Activated T-cell treated with anti-CD3 and anti-CD28 coated beads, Interleukin-2, amount 50 U/mL, for 1 hour (primary cell): ENCODE measurements at places on chromosomes 2 and 18.

GRCh38 chr2:147888680-147889079 is 43.9 kb downstream of the ACVR2A start:
- no peak for DNase-seq

GRCh38 chr2:183998041-183998796 is 600.1 kb upstream of the ZNF804A start:
- no peak for DNase-seq

GRCh38 chr2:23824777-23825212 is 102.1 kb downstream of the ATAD2B start:
- DNase-seq, result peak; percentile 34

DNA sequence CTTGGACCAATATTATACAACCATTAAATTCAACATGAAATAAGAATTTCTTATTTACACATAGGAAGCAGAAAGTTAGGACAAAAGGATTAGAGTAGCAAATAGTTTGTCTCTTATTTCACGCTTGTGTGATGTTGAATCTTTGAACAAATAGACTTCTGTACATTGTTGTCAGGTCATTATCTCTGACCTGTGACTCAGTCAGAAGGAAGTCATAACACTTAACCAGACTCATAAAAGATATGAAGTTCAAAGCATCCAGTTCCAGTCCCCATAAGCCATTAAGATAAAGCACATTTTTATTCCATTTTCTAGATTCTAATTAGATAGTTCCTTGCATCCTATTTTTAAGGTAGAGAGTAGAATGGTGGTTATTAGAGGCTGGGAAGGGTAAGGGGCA is 130.8 kb downstream of the UPP2 start:
- no peak for DNase-seq

DNA sequence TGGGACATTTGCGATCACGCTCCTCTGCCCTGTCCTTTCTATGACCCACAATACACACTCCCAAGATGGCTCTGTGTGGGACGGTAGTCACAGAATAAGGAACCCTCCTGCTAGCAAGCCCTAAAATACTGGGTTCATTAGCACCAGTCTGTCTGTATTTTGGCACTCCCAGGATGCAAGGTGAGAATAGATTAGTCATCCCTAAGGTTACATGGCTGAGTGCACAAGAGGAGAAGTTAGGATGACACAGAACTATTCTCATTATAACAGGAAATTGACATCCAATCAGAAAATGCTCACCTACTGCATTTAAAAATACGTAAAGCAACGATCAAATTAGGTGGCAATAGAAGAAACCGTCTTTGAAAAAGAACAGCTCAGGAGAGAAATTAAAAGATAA is 590.2 kb downstream of the EPHA4 start:
- no peak for DNase-seq

DNA sequence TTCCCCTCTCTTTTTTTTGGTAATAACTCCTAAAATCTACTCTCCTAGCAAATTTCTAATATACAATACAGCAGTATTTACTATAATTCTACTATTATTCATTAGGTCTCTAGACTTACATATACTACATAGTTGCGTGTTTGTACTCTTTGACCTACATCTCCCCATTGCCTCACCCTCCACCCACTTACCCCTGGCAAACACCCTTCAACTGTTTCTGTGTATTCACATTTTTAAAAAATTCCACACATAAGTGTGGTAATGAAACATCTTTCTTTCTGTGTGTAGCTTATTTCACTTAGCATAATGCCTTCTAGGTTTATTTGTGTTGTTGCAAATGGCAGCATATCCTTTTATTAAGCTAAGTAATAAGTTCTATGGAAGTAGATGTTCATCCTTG is 336.0 kb downstream of the CCDC85A start:
- no peak for DNase-seq

GRCh38 chr18:58470292-58470691 is 158.6 kb downstream of the ALPK2 start:
- DNase-seq, result no peak

DNA sequence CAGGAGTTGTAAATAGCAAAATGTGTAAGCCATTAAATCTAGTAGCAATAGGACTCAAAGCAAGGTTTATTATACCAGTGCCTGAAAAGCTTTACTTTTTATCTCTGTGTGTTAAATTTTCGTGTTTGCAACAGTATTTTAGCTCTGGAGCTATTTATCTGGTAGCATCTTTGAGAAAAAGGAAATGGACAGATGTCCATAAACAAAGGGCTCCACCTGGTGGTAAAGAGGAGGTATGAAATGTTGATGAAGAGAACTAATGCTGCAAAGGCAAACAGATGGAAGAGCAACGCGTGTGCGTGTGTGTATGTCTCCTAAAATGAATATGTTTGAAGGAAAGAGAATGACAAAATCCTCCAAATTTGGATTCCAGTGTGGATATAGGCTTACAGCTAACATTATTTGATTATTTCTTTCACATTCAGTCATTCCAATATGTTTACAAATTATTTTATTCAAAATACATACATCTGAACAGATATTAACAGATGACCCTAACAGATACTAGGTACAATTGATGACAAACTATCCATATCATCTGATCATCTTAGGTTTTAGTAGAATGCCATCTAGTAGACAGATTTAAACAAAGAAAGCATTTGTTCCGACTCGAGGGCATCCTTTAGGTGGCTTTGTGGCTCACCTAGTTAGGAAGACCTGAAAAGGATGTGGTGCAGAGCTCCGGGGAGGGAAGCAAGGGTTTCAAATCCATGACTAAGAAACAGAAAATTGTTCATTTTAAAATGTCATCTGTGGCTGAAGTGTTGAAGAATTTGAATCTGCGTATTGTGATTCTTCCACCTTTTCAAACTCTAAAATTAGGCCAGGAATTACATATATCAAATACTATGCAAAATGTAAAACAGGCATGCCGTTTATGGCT is 383.3 kb downstream of the MTX2 start:
- no peak for DNase-seq

GRCh38 chr2:160689441-160689840 is 195.8 kb upstream of the RBMS1 start:
- DNase-seq, result no peak
